Osteoblast (primary cell): ENCODE measurements at places on chromosomes 16 and 17. TPM values are rescaled to one million over a fixed set of nuclear protein-coding genes. Genes with fewer than 3 reads are reported as not detected.

DNA sequence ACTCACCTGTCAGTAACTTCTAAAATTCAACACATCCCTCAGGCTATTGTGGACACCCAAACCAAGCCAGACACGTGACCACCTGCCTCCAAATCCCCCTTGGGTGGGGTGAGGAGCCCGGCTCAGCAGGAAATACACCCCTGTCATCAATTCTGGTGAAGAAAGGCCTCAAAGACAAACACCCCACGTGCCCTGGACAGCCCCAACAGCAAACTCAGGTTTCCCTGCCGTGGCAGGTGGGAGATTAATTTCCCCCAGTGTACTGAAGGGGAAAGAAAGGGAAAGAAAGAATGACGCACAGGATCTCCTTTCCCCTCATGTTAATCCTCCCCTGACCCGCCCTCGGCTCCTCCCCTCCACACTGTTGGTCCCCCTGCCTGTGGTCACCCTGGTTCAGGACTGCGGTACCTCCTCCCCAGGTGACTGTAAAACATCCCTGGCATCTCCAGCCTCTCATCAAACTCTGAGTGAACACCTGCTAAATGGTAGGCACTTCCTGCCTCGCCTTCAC is 98.3 kb downstream of the ZNF423 start:
- H3K27me3 ChIP-seq = peaks cover 3% of the 10 kb centered on the region
- no peak overlapping the region for H3K27ac ChIP-seq
- DNase-seq = no peak
- peaks cover 7% of the 10 kb centered on the region for H3K4me1 ChIP-seq
- no peaks in the 10 kb centered on the region for H3K36me3 ChIP-seq
- no peak overlapping the region for H3K4me3 ChIP-seq

- DNase-seq = peak; percentile 96
- peak overlapping the region; percentile 65 for H3K4me3 ChIP-seq
- no peaks in the 10 kb centered on the region for H3K27me3 ChIP-seq
Measured at GRCh38 chr17:40068917-40069750, 6.4 kb downstream of the THRA start.

- no peak overlapping the region for H3K4me3 ChIP-seq
- peaks cover 31% of the 10 kb centered on the region for H3K4me1 ChIP-seq
Measured at GRCh38 chr17:66423056-66423955, 120.9 kb downstream of the PRKCA start.

GRCh38 chr17:34511931-34512330 is 67.5 kb upstream of the TMEM132E start:
- no peaks in the 10 kb centered on the region for H3K27me3 ChIP-seq
- H3K27ac ChIP-seq = no peak overlapping the region
- DNase-seq = no peak
- H3K4me1 ChIP-seq = no peaks in the 10 kb centered on the region

DNA sequence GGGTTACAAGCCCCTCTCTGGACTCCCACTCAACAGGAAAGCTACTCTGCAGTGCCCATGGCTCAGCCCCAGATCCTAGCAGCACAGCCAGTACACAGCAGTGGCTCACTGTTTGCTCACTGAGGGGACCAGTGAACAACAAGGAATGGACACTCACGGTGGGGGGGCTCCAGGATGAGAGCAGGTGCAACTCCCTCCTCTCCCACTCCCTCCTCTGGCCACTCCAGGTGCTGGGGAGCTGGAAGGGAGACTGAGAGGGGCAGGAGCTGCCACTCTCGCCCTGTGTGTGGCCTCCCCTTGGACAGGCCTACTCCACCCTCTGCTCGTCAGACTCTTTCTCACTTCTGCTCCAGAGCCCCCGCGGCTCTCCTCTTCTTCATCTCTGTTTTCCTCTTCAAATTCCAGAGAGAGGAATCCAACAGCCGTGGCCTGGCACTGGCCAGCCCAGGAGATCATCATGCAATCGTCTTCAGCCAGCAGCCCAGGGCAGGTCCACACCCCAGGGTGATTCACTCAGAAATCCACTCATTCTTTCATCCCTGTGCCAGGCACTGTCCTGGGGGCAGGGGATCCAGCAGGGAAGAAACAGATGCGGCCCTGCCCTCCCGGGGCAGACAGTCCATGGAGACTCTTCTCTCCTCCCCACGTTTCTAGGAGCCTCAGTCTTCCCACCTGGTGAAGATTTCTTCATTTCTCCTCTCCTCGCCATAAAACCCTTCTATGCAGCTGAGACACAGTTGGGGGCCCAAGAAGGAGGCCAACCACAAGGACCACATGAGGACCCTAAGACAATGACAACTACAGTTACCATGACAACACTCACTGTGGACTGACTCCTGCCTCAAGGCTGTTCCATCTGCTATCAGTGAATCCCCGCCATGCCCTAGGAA is 30.7 kb downstream of the CFAP20 start:
- no peaks in the 10 kb centered on the region for H3K36me3 ChIP-seq
- H3K27me3 ChIP-seq = peaks cover 7% of the 10 kb centered on the region
- no peak overlapping the region for H3K27ac ChIP-seq
- H3K4me3 ChIP-seq = no peak overlapping the region

DNA sequence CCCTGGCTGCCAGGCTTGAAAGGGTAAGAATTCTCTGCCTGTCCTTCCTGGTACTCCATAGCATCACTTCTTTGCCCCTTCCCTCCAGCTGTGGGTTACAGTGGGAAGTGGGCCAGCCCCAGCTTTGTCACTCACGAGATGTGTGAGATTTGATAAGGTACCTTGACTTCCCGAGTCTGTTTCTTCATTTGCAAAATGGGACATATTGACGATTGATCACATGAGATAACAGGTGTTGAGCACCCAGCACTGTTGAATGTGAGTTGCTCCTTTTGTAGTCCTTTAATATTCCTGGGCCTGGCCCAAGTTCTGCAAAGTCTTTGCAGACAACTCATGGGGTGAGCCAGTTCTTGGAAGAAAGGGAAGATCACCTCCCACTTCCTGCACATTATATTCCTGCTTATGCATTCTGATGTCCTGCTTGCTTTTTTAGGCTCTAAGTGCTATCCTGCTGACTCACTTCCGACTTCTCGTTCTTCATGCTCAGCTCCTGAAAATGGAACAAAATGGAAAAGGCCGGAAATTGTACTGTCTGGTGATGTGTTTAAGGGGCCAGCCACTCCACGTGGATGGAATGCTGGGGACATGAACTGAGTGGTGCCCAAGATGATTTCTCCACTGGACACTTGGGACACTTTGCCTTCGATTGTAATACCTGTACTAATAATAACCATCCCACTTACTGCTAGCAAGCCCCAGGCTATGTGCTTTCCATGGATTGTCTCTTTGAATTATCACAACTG is 8.3 kb upstream of the NLK start:
- peak overlapping the region; percentile 47 for H3K27ac ChIP-seq
- no peaks in the 10 kb centered on the region for H3K27me3 ChIP-seq
- DNase-seq = peak; percentile 79
- H3K4me3 ChIP-seq = no peak overlapping the region
- H3K36me3 ChIP-seq = no peaks in the 10 kb centered on the region

DNA sequence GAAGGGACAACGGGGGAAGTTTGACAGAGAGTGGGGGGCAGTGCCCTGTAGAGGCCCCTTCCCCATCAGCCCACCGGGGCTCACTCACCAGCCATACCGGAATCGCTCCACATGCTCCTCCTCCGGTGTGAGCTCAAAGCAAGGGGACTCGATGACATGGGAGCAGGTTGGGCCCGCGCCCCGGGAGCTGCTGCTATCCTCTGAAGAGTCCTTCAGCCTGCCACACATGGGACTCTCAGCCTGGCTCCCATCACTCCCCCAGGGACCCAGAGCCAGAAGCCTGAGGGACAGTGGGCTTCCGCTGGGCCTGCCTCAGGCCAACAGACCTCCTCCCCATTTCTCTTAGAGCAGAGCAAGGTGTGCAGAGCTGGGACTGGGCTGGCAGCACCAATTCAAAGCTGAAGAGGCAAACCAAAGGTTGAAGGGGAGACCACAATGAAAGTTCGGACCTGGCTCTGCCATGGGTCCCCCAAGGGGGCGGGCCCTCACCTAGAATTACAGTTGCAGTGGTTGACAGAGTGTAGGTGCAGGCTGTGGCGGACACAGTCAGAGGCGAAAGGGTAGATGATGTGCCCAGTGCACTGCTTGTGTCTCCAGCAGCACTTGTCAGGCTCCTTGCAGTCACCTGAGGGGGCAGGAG is 7.3 kb downstream of the PROCA1 start:
- DNase-seq = peak; percentile 54
- H3K4me1 ChIP-seq = no peaks in the 10 kb centered on the region
- peaks cover 43% of the 10 kb centered on the region for H3K36me3 ChIP-seq

The MYH11 gene
- total RNA-seq = under 0.01 TPM in 2 replicates

The NAA60 gene
- total RNA-seq = 19.7 and 27.5 TPM in 2 replicates

DNA sequence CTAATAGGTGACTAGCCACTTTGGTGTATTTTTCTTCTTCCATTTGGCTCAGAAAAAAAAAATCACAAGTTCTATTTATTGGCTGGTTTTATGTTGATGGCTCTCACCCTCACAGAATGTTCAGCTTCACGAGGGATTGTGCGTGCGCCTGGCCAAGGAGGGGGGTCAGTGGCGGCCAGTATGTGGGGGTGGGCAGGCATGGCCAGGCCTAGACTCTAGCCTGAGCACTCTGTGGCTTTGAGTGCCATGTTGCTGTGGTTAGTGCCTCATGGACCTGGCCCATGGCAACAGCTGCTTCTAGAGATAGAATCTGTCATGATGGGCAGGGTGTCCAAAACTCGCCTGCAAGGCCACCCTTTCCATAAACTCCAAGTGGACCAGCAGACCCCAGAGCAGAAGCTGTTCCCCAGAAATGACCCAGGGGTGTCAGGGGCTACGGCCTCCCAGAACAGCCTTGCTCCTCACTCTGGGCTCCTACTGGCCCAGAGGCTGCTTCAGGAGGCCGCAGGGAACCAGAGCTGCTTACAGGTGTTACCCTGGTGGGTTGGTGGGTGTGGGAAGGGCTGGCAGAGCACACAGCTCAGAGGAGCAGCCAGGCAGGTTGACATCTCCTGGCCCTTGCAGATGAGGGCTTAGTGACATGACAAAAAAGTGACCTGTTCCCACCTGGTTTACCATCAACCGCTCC is 124.9 kb downstream of the SOCS1 start:
- no peak overlapping the region for H3K4me3 ChIP-seq
- no peak overlapping the region for H3K27ac ChIP-seq
- no peaks in the 10 kb centered on the region for H3K27me3 ChIP-seq
- DNase-seq = peak; percentile 45
- peaks cover 52% of the 10 kb centered on the region for H3K4me1 ChIP-seq

GRCh38 chr16:56618138-56618537 is 7.4 kb upstream of the MT1E start:
- H3K36me3 ChIP-seq = no peaks in the 10 kb centered on the region
- H3K4me3 ChIP-seq = no peak overlapping the region
- H3K27me3 ChIP-seq = no peaks in the 10 kb centered on the region
- no peak overlapping the region for H3K27ac ChIP-seq

- no peaks in the 10 kb centered on the region for H3K36me3 ChIP-seq
- no peak overlapping the region for H3K4me3 ChIP-seq
- H3K27ac ChIP-seq = no peak overlapping the region
- H3K27me3 ChIP-seq = no peaks in the 10 kb centered on the region
- H3K4me1 ChIP-seq = peaks cover 18% of the 10 kb centered on the region
- no peak for DNase-seq
Measured at GRCh38 chr16:64421515-64421914, 700.3 kb downstream of the CDH11 start.

DNA sequence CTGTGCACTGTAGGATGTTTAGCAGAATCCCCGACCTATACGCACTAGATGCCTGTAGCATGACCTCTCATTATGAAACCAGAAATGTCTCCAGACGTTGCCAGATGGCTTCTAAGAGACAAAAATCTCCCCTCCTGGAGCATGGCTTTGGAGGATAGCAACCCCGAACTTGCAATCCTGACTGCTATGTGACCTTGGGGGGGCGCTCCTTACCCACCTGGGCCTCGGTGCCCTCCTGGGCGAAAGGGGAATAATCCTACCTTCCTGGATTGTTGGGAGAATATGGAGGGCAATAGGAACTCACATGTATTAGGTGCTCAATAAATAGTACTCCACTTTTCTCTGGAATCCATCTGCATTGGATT is 8.1 kb downstream of the MRM1 start:
- H3K4me1 ChIP-seq = peaks cover 11% of the 10 kb centered on the region
- H3K27ac ChIP-seq = no peak overlapping the region
- peaks cover 4% of the 10 kb centered on the region for H3K27me3 ChIP-seq
- no peak overlapping the region for H3K4me3 ChIP-seq

DNA sequence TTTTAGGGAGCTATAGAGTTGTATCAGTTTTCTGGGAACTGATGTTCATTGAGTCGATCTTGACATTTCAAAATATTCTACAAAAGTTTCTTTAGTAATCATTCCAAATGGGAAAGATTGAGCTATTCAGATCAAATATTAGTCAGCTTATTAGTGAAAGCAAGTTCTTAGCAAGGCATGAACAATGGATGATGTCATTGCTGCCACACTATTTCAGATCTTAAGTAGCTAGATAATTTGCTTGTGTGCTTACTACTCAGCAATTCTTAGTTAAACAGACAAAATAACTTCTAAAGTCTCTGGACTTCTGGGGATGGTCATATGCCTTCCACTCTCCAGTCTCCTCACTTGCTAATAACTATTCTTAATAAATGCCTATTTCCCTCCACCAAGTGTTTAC is 69.0 kb upstream of the CDH8 start:
- no peaks in the 10 kb centered on the region for H3K27me3 ChIP-seq
- DNase-seq = no peak
- no peaks in the 10 kb centered on the region for H3K36me3 ChIP-seq
- H3K27ac ChIP-seq = no peak overlapping the region
- H3K4me1 ChIP-seq = no peaks in the 10 kb centered on the region
- H3K4me3 ChIP-seq = no peak overlapping the region

DNA sequence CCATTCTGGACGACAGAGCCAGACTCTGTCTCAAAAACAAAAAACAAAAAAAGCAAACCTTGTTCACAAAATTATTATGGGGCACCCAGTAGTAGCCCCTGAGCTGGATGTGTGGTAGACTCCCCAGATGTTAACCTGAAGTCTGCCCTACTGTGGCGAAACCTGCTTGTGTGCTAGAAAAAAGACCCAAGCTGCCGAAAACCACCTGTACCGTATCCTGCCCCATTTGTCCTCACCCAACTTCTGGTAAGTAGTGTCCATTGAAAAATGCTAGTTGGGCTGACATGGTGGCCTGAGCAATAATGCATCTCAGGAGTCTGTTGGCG is 9.1 kb downstream of the RMI2 start:
- peaks cover 30% of the 10 kb centered on the region for H3K4me1 ChIP-seq
- H3K36me3 ChIP-seq = no peaks in the 10 kb centered on the region
- no peak overlapping the region for H3K4me3 ChIP-seq
- H3K27me3 ChIP-seq = no peaks in the 10 kb centered on the region
- no peak for DNase-seq

DNA sequence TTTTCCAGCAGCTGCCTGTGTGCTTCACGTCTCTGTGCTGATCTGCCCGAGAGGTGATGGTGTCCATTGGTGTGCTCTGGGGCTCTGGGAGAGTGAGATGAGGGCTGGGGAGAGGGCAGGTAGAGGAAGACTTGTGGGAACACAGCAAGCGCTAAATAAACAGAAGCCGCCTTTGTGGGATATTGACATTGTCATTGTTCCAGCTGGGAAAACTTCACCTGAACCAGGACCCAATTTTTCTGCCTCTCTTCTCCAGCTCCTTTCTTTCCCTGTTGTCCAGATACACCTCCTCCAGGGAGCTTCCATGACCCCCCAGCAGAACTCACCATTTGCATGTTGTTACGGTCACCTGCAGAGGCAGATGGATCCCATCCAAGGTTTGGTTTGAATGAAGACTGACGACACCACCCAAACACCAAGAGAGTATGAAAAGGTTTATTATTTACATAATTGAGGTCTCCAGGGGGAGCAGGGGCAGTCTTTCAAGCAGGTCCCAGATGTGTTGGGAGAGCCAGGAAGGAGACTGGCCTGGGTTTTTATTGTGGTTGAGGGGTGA is 3.6 kb upstream of the ITGA3 start:
- peak; percentile 54 for DNase-seq
- no peaks in the 10 kb centered on the region for H3K36me3 ChIP-seq
- no peak overlapping the region for H3K27ac ChIP-seq
- no peak overlapping the region for H3K4me3 ChIP-seq

The LRRC75A gene
- 0.88 and 1.4 TPM in 2 replicates for total RNA-seq

The SLC16A6 gene
- total RNA-seq = 1.4 and 3.8 TPM in 2 replicates
